ENCODE measurements at places on chromosomes 1 and 21.

DNA sequence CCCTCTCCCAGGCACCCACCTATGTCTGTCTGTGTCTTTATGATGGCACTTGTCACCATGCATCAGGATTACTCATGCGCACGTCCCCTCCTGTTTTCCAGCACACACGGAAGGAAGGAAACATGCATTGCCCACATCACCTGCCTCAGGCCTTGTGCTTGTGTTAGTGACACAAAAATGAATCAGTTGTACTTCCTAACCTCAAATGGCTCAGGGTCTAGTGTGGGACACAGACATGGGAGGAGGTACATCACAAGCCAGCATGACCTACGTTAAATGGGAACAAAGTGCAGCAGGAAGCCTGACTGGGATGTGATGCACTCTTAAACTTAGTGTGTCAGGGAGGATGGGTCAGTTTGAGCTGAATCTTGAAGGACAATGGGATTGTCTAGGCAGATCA is 126.7 kb downstream of the TRABD2B start:
- no peak for DNase-seq

DNA sequence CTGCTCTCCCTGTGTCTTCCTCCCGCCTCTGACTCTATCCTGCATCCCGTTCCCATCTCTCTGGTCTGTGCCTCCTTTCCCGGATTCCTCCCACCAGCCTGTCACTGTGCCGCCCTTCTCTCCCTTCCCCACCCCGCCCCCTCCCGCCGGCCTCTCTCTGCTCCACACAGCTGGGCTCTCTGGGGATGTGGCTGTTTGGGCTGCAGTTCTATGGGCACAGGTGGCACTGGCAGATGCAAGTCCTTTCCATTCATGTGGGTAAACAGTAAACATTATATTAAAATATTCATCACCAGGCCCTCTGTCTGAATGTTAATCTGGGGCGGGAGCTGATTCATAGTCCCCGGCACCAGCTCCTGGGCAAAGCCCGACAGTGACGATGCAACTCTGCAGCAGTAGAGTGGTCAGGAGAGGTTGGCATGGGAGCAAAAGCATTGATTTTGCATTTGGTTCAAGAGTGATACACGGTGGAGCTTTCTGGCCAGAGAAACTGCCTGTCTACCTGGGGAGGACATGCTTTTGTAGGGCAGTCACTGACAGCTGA is 249.3 kb downstream of the TNR start:
- DNase-seq: no peak

GRCh38 chr1:39976732-39977131 is 21.8 kb downstream of the MFSD2A start:
- DNase-seq: no peak

GRCh38 chr1:164813776-164814175 is 254.8 kb downstream of the PBX1 start:
- DNase-seq: no peak

GRCh38 chr1:171494076-171494475 is 8.7 kb downstream of the PRRC2C start:
- no peak for DNase-seq
